A549 treated with GW870086 at 1 μM for 4 hours (cell line): ENCODE measurements at places on chromosomes 3 and 15. TPM values are rescaled to one million over a fixed set of nuclear protein-coding genes. Genes with fewer than 3 reads are reported as not detected.

Gene TPRG1
- 0.23 to 0.37 TPM (median 0.29 TPM) in 5 replicates for total RNA-seq

Gene MEX3B
- total RNA-seq: 2.8 to 5.2 TPM (median 4.8 TPM) in 5 replicates

Gene TYRO3
- total RNA-seq: 12.8 to 17.1 TPM (median 15.8 TPM) in 5 replicates

Gene SPTBN5
- total RNA-seq: 0.10 to 0.36 TPM (median 0.16 TPM) in 5 replicates

Gene OXTR
- 10.4 to 13.2 TPM (median 11.0 TPM) in 5 replicates for total RNA-seq

Gene ZNF106
- total RNA-seq: 6.7 to 13.2 TPM (median 9.1 TPM) in 5 replicates

Gene ANKRD34C
- not detected in 5 replicates for total RNA-seq

Gene GUCA1C
- not detected in 5 replicates for total RNA-seq

Gene STXBP5L
- total RNA-seq: not detected in 5 replicates

Gene DUOXA2
- not detected in 5 replicates for total RNA-seq

Gene PPARG
- total RNA-seq: 40.9 to 42.9 TPM (median 41.2 TPM) in 5 replicates

Gene EPHA3
- not detected in 5 replicates for total RNA-seq

Gene TMEM266
- total RNA-seq: 0.11 to 0.24 TPM (median 0.18 TPM) in 4 of 5 replicates, not detected in the other

Gene RGMA
- 0.17 to 0.69 TPM (median 0.27 TPM) in 5 replicates for total RNA-seq

Gene PLA2G4F
- not detected in 5 replicates for total RNA-seq

Gene PLA2G4B
- total RNA-seq: 0.98 to 2.3 TPM (median 2.1 TPM) in 5 replicates

Gene LMOD3
- total RNA-seq: not detected in 5 replicates

Gene FBXW12
- total RNA-seq: not detected in 5 replicates

Gene CPNE4
- 3.8 to 6.8 TPM (median 6.0 TPM) in 5 replicates for total RNA-seq

Gene FSIP1
- 0.47 to 1.3 TPM (median 0.65 TPM) in 5 replicates for total RNA-seq

Gene POLQ
- 5.9 to 7.5 TPM (median 6.6 TPM) in 5 replicates for total RNA-seq

Gene TRPM7
- 20.6 to 24.4 TPM (median 24.0 TPM) in 5 replicates for total RNA-seq

Gene PP2D1
- total RNA-seq: not detected in 5 replicates

Gene CNTN3
- total RNA-seq: not detected in 5 replicates

Gene SLC9C1
- not detected in 5 replicates for total RNA-seq

Gene CEP19
- total RNA-seq: 2.3 to 2.9 TPM (median 2.7 TPM) in 5 replicates

Gene CCR3
- total RNA-seq: not detected in 5 replicates

Gene C2CD4A
- 0.07 to 0.40 TPM (median 0.19 TPM) in 5 replicates for total RNA-seq

Gene ZKSCAN7
- total RNA-seq: not detected in 5 replicates

Gene IP6K1
- 19.7 to 24.1 TPM (median 21.3 TPM) in 5 replicates for total RNA-seq

Gene EIF4E3
- total RNA-seq: 3.1 to 4.4 TPM (median 3.5 TPM) in 5 replicates

Gene CHRM5
- total RNA-seq: 0.06 TPM in 1 of 5 replicates, not detected in the others

Gene SLC12A1
- total RNA-seq: not detected in 5 replicates

Gene TRIM71
- total RNA-seq: 0.03 TPM in 1 of 5 replicates, not detected in the others

Gene CD80
- not detected in 5 replicates for total RNA-seq

Gene OXSR1
- total RNA-seq: 27.0 to 38.5 TPM (median 36.3 TPM) in 5 replicates

Gene RPL29
- 1,309 to 1,553 TPM (median 1,319 TPM) in 5 replicates for total RNA-seq

Gene TMEM62
- 8.4 to 10.3 TPM (median 8.9 TPM) in 5 replicates for total RNA-seq

Gene P2RY12
- total RNA-seq: not detected in 5 replicates

Gene FHIT
- total RNA-seq: 0.42 to 1.6 TPM (median 1.1 TPM) in 4 of 5 replicates, not detected in the other

Gene DPPA4
- total RNA-seq: not detected in 5 replicates

Gene FAM3D
- total RNA-seq: not detected in 5 replicates

Gene TEX9
- total RNA-seq: 4.1 to 5.6 TPM (median 4.7 TPM) in 5 replicates

Gene AP3B2
- 0.47 to 1.0 TPM (median 0.68 TPM) in 5 replicates for total RNA-seq

Gene PRR20G
- total RNA-seq: 0.64 to 1.1 TPM (median 0.80 TPM) in 5 replicates

Gene TIPIN
- 23.6 to 29.9 TPM (median 27.3 TPM) in 5 replicates for total RNA-seq
